ENCODE measurements at places on chromosomes 1 and 21.

- DNase-seq: peak; percentile 33
These were observed at the start of gene RIPK4 for GRCh38 chr21:41766883-41767605. Gene RIPK4 (minus strand): TSS chr21:41767052. CDS start chr21:41767041, 11 bp downstream.

GRCh38 chr1:48341221-48341620 is 118.7 kb downstream of the SLC5A9 start:
- DNase-seq: no peak

DNA sequence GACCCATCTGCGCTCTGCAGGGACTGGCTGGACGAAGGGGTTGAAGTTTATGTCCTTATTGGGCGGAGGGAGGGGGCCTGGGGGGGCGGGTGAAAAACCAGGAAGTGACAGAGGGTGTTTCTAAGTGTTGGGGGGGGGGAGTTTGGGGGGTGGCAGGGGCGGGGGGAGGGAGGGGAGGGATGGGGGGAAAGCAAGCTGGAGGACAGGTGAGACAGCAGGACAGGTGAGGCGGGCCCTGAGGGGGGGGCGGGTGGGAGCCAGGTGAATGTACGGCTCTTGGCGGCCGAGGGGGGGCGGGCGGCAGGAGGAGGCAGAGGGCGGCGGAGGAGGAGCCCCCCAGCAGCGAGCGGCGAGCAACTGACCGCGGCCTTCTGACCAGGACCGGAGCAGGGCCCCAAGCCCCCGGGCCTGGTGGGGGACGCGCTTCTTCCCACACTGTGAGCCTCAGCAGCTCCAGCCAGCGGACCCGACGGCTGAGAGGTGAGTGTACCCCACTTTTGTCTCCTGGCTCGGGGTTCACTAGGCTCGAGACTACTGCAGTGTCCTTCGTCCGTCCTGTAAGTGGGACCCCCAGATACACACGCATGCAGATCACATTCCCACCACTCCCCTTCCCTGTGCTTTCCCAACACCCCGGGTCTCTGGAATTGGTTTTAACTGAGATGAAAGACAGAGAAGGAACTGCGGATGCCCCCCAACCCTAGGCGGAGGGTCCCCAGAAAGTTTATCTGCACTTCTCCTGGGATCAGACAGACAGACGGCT is at the start of gene ZBTB7B:
Gene ZBTB7B (plus strand): TSS at position 339 of the 763 bp plus-strand sequence. CDS start 11,859 bp downstream, outside the sequence.
- DNase-seq: peak; percentile 64

GRCh38 chr1:99115231-99115630 is 110.6 kb upstream of the PLPPR5 start:
- DNase-seq: no peak

DNA sequence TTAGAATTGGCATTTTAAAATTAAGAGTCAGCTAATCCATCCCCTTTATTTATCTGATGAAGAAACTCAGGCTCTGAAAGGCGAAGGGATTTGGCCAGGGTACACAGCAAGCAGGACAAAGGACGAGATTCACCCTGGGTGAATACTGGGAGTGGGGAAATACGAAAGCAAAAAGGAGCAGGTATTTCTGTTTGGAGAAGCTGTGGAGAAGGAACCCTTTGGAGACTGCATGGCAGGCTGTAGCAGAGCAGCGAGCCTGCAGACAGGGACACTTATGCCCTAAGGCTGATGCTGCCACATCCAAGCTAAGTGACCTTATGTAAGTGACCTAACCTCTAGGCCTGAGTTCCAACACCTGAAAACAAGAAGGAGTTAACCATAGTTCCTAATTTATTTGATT is 207.2 kb upstream of the C1orf87 start:
- DNase-seq: no peak

DNA sequence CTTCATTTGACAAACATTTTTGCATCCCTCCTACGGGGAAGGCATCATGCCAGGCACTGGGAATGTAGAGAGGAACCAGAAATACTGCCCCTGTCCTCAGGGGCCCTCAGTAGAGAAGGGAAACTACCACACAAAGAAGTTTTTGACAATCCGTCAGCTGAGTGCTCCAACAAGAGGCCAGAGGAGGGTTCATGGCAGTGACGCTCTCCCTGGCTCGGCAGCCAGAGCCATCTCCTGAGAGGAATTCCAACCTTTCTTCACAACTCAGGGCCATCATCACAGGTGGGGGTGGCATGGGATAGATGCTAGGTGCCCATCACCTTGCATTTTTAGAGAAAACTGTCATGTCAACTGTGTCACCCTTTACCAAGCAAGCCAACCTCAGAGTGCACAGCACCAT is 154.1 kb downstream of the HIVEP3 start:
- no peak for DNase-seq

- no peak for DNase-seq
These were observed 152.2 kb upstream of the KRTAP19-8 start for GRCh38 chr21:31190516-31190915.

- DNase-seq: no peak
These were observed 11.7 kb downstream of the TNFSF18 start for GRCh38 chr1:173038875-173039554.

Measured in stimulated activated naive CD4-positive, alpha-beta T cell treated with Interleukin-2 at 50 U/mL for 16 hours (primary cell).